ENCODE measurements at places on chromosomes 16 and 17.

DNA sequence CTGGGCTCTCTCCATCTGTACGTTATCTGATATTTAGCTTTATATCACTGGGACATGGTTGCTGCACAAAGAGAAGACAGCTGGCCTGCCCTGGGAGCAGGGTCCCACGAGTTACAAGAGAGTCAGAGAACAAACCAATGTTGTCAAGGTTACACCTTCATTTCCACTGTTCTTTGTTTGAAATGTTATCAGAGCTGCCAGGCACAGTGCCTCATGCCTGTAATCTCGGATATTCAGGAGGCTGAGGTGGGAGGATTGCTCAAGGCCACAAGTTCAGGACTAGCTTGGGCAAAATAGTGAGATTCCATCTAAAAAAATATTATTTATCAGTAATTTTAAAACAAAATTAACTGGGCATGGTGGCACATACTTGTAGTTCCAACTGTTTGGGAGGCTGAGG lies 34.6 kb downstream of the ATP6V0A1 start:
- no peak for DNase-seq

DNA sequence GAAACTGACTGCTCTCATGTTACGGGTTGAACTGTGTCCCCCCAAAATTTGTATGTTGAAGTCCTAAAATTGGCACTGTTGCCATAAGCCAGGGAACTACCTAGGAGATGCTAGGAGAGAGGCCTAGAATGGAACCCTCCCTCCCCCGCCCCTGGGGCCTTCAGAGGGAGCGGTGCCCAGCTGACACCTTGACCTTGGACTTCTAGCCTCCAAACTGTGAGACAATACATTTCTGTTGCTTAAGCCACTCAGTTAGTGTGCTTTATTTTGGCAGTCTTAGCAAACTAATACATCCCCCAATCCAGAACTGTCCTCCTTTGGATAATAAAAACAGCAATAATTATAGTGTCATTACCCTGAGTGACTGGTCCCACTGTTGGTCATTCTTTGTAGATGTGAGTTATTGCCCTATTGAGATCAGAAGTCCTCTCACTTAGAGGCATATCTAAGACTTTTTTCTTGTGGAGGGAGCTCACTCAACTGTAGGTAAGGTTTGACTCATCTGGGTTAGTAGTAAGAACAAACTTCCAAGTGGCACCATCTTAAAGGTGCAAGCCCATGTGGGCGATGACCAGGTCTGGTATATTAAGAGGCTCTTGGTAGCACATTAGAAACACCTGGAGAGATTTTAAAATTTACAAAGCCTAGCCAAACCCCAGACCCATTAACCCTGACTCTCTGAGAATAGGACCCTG lies 93.0 kb upstream of the HLF start:
- DNase-seq = no peak

- no peak for DNase-seq
Observed at GRCh38 chr17:65027305-65027704, 29.2 kb downstream of the GNA13 start.

DNA sequence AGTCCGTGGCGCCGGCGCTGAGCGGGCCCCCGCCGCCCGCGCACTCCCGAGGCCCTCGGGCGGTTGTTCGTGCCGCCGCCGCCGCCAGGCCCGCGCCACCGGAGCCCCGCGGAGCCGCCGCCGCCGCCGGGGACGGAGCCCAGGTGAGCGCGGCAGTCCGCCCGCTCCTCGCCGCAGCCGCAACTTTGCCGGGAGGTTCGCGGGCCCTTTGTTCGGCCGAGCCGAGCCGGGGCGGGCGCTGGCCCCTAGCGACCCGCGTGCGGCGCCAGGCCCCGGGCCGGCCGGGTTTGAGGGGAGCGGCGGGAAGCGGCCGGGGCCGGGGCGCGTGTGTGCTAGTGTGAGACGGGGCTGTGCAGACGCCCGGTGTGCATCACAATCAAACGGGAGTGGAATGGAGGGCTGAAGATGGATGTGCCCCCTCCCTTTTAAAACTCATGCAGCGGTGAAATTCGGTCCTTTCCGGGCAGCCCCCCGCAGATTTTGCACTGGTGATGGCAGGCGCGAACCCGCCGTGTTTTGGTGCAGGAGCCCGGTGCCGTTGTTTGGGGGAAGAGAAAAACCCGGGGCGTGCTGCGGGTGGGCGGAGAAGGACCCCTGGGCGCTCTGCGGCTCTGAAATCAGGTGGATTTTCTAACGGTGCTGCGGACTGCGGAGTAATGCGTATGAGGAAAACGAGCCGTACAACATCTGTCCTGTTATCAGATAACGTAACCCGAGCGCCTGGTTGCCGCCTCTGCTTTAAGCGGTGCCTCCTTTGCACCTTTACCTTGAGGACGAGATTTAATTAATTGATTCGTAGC lies 823 bp downstream of the TNRC6C start:
- peak; percentile 21 for DNase-seq

DNA sequence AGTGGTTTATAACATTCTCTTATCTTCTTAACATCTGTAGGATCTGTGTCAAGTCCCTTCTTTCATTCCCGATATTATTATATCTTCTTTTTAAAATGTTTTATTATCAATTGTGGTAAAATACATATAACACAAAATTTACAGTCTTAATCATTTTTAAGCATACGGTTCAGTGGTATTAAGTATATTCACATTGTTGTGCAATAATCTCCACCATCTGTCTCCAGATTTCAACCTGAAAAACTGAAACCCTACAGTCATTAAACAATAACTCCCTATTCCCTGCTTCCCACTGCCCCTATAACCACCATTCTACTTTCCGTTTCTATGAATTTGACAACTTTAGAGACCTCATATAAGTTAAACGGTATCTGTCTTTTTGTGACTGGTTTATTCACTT lies 45.5 kb downstream of the CEP112 start:
- peak; percentile 51 for DNase-seq

GRCh38 chr17:5526821-5527598 lies 40.6 kb downstream of the MIS12 start:
- DNase-seq = no peak

DNA sequence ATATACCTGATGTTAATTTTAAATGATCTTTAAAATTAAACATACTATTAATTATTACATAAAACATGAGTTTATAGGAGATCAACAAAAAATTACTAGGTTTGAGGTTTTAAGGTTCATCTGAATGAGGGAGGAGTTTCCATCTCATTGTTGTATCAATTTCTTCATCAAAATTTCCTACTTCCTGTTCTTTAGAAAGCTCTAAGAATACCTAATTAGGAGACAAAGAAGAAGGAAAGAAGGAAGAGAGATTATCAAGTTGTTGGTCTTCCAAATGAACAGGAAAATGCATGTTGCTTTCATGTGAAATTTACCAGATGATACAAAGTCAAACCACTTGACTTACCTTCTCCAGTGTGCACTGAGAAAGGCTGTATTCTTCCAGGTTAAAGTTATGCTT lies 18.1 kb upstream of the ABCA9 start:
- no peak for DNase-seq

GRCh38 chr16:29148867-29149272 lies 164.0 kb downstream of the LAT start:
- DNase-seq = no peak

DNA sequence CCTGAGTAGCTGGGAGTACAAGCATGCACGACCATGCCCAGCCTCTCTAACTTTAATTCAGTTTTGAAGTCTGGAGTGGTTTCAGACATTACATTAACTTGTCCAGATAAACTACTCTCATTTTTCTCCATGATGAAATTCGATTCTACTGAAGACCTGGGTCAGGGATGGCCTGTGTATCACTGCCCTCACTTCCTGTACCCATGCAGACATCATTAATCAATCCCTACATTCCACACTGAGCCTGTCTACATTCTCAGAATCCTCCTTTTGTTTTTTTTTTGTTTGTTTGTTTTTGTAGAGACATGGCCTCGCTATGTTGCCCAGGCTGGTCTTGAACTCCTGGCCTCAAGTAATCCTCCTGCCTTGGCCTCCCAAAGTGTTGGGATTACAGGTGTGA lies 22.6 kb downstream of the ADCY7 start:
- no peak for DNase-seq

- DNase-seq = no peak
Observed at GRCh38 chr16:57689762-57690558, 4.6 kb upstream of the DRC7 start.

DNA sequence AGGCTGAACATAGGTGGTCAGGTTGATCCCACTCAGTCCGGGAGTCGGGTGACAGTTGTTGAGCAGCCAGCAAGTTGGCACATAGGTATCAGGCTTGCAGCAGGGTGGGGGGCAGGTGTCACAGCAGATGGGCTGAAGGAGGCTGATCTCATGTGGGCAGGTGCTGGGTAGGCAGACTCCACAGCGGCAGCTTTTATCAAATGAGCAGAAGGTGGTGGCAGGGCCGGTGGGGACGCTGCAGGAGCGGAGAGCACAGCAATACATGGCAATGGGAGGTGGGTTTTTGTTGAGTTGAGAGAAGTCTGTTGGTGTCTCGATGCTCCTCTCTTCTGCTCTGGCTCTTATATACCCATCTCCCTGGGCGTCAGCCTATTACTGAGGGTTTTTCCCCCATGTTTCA lies at the start of gene KRTAP3-1:
Gene KRTAP3-1 (minus strand): TSS at position 318 of the 400 bp plus-strand sequence. CDS start 54 bp downstream, at position 264.
- no peak for DNase-seq

DNA sequence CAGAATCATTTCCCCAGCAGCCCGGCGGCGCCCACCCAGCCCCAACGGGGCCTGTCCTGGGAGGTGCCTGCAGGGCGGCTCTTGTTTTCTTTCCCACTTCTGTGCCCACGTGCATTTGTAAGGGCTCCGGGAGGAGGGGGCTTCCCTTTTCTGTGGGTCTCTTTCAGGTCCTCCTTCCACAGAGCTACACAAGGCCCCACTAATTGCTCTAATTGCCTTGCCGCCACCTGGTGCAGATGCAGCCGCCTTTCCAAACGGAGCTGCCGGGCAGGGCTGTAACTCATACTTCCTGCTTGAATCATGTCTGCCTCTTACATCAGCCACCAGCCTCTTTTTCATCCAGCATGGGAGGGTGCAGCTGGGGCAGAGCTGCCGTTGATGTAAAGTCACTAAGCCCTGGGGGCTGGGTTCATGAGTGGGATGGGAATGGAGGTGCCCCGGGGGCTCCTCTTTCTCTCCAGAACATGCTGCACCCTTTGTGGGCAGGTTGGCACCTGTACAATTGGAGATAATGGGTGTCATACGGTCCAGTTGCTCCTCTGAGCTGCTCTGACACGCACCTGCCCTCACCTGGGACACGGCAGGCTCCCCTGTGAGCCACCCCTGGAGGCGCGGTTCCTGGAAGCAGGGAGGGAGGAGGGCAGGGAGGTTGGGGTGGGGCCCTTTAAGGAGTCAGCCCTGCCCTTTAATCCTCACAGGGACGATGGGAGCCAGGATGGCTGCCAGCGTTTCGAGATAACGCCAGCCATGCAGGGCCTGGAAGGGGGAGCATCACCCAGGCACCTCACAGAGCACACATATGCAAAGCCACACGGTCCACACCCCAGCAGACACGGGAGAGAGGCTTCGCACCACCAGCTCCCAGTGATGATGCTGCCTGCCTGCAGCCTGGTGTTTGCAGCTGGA lies 41.1 kb upstream of the KLHDC4 start:
- peak; percentile 22 for DNase-seq

GRCh38 chr16:55398762-55399161 lies 74.8 kb downstream of the IRX6 start:
- DNase-seq = no peak

- no peak for DNase-seq
Observed at GRCh38 chr17:63549289-63549945, 860 bp upstream of the DCAF7 start.

- no peak for DNase-seq
Observed at GRCh38 chr17:82978765-82979349, 100.6 kb upstream of the METRNL start.

Measured in NCI-H524 treated with DMSO at 0.1 percent for 48 hours (cell line).